Stimulated activated CD4-positive, alpha-beta T cell treated with anti-CD3 and anti-CD28 coated beads, TNF-alpha, amount 100 ng/mL, for 4 hours (primary cell): ENCODE measurements at places on chromosomes 11 and 22.
A peak's percentile ranks its signal among the peaks of the same experiment; 100 is the strongest.

DNA sequence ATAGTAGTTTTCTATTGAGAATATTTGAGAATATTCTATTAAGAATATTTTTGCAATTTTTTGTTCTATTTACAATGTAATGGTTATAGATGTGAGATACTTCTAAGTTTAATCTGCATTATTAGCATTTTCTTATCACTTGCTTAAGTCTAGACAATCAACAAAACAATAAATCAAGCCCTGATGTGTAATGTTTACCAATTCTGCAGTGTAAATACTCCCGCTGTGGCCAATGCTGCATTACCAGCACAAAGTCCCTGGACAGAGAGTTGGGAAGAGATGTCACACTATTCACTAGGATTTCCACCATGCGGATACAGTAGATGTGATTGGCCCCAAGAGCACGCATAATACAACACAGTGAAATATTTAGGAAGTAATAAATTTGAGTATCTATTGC is 47.6 kb upstream of the GCAT start:
- DNase-seq, result no peak

DNA sequence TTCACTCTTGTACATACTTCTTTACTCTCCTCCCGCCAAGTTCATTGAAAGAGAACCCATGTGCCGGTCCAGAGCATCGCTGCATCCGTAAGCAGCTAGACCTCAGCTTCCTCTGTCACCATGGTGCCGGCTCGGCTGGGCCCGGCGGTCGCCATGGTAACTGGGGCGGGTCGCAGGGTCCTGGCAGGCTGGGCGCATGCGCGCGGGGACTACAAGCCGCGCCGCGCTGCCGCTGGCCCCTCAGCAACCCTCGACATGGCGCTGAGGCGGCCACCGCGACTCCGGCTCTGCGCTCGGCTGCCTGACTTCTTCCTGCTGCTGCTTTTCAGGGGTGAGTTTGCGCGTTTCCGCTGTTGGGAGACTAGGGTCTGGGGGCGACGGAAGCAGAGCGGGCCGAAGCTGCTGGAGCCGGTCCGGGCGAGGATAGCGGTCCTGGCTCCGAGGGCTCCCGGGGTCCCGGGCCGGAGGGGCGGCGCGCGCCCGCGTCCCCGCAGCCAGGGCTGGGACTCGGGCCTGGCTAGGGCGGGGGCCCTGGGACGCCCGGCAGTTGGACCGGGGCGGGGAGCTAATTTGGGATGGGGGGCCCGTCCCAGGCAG is at the start of gene JAM3:
Gene JAM3, plus strand, starts transcription at position 244 of the 597 bp plus-strand sequence. Its CDS starts 12 bp downstream, at position 256.
- DNase-seq, result peak; percentile 94

GRCh38 chr11:121328176-121328966 is 35.8 kb downstream of the SC5D start:
- no peak for DNase-seq

DNA sequence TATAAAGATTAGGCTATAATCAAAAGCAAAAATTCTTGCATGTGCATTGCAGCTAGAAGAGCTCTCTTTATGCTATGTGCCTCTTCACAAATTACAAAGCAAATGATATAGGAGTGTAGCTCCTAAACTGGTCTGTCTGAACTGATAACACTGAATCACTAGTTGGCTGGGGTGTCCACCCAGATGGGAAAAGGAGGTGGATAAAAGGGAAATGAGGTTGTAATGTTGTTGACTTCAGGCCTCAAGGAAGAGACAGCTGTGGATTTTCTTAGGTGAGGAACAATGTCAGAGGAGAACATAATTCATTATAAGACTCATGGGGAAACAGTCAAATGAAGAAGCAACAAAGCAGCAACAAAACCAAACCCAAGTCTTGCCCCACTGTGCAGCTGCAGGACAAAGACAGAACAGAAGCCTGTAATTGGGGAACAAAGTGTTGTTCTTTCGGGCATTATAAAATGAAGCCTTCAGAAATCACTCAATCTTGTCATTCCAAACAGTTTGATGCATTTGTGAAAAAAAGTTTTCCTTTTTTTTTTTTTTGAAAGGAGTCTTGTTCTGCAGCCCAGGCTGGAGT is 130.1 kb upstream of the DDI1 start:
- DNase-seq, result no peak

DNA sequence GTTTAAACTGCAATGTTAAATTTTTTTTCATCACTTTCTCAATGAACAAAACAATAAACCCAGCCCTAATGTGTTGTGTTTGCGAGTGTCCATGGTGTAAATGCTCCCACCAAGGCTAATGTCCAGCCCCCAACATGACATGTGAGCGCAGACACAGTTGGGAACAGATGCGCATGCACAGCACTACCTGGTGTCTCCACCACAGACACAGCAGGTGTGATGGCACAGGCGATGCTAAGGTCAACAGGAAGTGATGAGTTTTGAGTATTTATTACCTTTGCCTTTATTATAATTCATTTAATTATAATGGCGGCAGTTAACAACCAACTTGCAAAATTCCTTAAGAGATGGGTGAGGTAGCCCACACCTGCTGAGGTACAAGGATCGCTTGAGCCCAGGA is 42.9 kb downstream of the MICAL3 start:
- no peak for DNase-seq

- DNase-seq, result peak; percentile 12
Observed at GRCh38 chr22:43205748-43206508, 19.0 kb upstream of the TTLL12 start.

DNA sequence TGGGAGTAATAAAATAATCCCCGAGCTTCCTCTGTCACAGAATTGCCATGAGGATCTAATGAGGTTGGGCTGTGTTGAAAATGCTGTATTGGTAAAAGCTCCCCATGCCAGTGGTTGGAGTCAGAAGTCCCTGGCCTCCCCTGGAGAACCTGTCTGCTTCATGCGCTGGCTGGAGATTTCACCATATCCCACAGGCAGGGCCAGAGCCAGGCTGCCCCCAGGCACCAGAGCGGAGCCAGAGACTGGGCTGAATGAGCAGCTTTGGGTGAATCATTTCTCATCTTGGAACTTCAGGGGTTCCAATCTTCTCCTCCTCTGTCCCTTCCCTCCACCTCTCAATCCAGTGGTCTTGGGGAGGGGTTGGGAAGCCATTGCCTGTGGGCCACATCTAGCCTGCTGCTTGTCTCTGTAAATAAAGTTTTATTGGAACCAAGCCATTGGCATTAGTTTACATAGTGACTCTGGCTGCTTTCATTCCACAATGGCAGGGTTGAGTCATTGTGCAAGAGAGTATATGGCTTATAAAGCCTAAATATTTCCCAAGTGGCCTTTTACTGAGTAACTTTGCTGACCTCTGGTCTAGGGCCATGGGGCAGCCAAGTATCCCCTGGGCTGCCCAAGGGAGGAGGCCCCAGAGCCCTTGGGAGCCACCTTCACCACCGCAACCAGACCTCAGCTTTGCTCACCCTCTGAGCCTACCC is 35.2 kb downstream of the LRRC10B start:
- no peak for DNase-seq

DNA sequence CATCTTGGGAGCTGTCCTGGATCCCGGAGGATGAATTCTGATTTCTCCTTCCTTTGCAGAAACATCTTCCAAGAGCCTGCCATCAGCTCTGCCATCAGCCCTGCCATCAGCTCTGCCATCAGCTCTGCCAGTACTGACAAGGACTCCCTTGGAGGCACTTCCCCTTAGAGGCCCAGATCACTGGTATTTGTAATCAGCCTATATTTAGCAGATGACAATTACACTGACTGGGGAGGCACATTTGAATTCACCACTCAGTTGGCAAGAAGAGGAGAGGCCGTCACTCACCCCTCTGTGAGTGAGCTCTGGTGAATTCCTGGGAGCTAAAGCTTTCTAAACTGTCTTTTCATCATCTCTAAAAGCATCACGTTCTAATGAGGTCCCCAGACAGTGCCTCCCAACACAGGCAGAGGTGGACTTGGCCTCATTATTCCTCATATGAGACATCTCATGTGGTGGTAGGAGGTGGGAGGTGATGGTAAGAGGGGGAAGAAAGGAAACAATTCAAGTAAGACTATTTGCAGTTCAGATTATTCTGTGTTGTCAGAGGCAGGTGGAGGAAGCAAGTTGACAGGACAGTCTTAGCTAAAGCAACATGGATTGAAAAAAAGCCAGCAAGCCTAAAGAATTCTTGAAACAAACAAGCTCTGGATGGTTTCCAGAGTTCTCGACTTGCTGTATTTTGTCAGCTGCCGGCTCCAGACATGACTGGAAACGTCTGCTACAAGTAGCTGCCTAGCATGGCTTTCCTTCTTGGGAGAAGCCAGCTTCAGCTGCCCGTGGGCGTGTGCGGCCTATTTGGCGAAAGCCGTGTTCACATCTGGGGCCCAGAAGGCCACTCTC is 771.7 kb downstream of the TBC1D22A start:
- no peak for DNase-seq

DNA sequence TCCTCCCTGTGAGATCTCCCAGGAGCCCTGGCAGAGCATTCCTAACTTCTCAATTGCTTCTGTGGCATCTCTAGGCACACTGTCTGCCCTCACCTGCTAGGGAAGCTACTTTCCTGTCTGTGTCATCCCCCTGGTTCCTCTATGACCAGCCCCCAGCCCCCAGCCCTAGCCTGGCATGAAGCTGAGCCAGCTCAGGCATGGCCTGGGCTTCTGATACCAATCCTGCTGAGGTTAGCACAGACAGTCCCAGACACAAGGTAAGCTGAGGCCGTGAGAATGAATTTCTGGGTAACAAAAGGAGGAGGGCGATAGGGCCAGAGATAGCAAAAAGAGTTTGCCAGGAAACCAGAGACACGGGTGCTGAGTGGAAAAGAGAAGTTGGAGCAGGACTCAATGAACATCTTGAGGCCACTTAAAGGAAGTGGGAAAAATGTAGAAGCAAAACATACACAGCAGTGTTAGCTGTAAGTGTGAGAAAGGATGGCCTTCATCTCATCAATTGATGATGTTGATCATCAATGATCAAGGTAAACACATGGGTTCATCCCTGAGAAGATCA is 87.6 kb upstream of the PICALM start:
- no peak for DNase-seq

DNA sequence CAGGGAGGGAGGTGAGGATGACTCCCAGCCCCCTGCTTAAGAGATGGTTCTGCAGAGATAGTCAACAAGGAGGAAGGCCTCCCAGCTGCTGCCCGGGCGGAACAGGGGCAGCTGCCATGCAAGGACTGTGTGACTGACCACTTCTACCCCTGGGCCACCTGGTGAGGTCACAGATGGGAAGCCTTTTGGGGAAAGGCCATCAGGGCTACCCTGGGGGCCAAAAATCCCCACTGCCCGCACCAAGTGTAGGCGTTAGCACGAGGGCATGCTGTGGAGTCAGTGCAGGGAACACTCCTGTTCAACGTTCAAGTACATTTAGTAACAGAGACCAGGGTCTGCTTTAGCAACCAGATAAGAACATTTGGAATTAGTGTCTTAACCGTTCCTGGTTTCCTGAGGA is 372.9 kb downstream of the BRD1 start:
- no peak for DNase-seq

- no peak for DNase-seq
Observed at GRCh38 chr11:93481696-93482095, 61.5 kb downstream of the SMCO4 start.

- no peak for DNase-seq
Observed at GRCh38 chr11:2549491-2549875, 104.7 kb downstream of the KCNQ1 start.

GRCh38 chr11:130095326-130095725 is 25.6 kb downstream of the APLP2 start:
- DNase-seq, result no peak
